ENCODE measurements at places on chromosomes 5 and 9.

DNA sequence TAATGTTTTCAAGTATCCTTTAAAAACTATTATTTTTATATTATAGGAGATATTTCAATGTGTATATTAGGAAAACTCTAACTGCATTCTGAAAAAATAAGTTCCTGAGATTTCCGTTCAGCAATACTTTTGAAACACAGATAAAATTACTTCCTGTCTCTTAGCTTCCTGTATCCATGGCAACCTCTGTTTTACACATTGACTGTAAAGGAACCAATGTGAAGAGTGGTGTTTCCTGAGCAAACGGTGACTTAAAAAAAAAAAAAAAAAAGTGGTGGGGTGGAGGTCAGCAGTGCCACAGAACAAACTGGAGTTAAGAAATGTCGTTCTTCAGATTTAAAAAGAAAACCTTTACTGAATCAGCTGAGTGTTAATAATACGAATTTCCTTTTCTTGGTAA, at the start of gene LRRC70:
Gene LRRC70, plus strand, starts transcription at position 280 of the 400 bp plus-strand sequence. CDS start 620 bp downstream, outside the sequence.
- no peak for DNase-seq

DNA sequence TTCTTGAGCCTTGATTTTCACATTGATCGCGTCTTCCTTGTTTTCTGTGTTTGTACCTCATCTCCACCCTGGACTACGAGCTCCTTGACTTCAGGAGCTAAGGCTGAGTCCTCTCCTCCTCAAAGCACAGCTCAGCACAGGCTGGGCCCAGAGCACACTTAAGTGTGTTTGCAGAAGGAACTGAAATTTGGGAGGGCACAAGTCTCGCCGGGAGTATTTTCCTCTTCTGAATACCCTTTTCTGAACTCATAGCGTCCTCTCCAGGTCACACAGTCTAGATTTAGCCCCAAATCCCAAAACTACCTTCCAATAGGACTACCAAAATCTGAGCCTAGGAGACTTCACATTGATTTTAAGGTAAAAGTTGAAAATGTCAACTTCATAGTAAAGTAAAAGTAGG, 41.6 kb downstream of the TSTD2 start:
- DNase-seq, result no peak

- no peak for DNase-seq
Measured at GRCh38 chr5:102231693-102232619, 64.1 kb downstream of the SLCO4C1 start.

DNA sequence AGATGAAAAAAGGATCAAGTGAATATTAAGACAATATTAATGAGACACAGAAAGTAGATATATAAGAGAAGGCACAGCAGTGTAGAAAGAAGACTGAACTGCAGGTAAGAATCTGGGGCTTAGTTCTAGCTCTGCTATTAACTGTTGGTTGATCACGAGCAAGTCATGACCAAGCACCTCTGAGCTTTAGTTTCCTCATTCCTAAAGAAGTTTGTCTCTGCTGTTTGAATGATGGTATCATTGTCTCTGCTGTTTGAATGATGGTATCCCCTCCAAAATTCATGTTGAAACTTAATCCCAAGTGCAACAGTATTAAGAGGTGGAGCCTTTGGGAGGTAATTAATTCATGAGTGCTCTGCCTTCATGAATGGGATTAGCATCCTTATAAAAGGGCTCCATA, 2.5 kb upstream of the NME5 start:
- DNase-seq, result no peak

- DNase-seq, result no peak
Measured at GRCh38 chr9:20014168-20014567, 225.3 kb upstream of the SLC24A2 start.

- no peak for DNase-seq
Measured at GRCh38 chr5:122300374-122300773, 11.7 kb upstream of the SNCAIP start.

GRCh38 chr5:67648201-67648671, 451.6 kb upstream of the CD180 start:
- DNase-seq, result peak; percentile 51

- no peak for DNase-seq
Measured at GRCh38 chr5:97452646-97453045, 269.6 kb upstream of the RIOK2 start.

GRCh38 chr9:27367175-27367798, 70.3 kb upstream of the EQTN start:
- no peak for DNase-seq

GRCh38 chr5:63931836-63932235, 30.4 kb downstream of the HTR1A start:
- DNase-seq, result no peak

GRCh38 chr5:60219921-60220320, 326.4 kb upstream of the PDE4D start:
- DNase-seq, result no peak

DNA sequence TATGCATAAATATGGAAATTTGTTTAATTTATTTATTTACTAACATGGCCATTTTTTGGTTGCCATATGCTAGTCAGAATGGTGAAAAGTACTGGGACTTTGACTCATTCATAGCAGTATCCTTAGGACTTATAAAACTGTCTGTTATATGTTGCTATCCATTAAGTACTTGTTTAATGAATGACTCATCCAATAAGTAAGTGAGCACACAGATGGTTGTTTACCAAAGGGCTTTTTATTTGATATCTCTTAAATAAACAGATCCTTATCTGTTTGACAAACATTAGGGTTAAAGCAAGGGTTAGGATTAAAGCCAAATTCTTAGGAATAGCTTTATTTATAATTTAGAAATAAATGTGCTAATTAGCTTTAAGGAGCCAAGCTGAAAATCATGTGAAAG, 183.4 kb downstream of the FBXO4 start:
- DNase-seq, result no peak

- DNase-seq, result no peak
Measured at GRCh38 chr9:126819482-126819881, 14.6 kb downstream of the ZBTB43 start.

GRCh38 chr9:127751269-127752054, 16.4 kb upstream of the TOR2A start:
- DNase-seq, result no peak

DNA sequence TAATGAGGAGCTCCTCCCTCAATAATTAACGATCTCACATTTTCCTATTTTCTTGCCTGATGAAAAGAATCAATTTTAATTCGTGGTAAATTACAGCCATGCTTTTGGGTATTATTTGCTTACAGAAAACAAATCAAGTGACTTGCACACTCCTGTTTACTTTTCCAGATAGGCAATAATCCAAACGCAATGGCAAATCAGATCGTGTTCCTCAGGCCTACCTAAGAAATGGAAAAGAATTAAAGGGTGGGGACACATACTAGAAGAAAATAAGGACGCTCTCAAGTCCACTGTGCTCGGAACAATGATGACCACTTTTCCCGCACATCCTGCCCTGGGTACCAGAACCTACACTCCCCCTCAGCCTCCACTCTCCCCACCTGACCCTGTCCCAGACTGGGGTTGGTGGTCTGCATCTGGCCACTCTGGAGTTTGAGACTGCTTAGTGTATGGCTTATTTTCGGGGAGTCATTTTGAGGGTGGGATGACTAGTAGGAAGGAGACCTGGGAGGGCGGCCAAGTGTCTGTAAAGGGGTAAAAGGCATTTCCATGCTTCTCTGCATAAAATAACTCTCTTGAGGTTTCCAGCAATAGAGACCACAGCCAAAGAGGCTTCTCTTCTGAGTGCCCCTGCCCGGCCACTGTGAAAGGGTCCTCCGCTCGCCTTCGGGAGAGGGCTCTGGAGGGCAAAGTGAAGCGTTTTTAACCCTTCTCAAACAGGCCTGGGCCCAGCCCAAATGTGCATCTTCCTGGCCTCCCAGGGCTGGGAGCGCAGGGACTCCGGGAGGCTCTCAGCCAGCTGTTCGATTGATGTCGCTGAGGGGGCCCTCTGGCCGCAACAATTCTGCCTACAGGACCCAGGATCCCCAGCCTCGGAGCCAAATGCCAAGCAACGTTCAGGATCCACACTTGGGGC, 4.5 kb upstream of the OTP start:
- no peak for DNase-seq

- no peak for DNase-seq
Measured at GRCh38 chr5:59058969-59059687, 476.3 kb downstream of the RAB3C start.

DNA sequence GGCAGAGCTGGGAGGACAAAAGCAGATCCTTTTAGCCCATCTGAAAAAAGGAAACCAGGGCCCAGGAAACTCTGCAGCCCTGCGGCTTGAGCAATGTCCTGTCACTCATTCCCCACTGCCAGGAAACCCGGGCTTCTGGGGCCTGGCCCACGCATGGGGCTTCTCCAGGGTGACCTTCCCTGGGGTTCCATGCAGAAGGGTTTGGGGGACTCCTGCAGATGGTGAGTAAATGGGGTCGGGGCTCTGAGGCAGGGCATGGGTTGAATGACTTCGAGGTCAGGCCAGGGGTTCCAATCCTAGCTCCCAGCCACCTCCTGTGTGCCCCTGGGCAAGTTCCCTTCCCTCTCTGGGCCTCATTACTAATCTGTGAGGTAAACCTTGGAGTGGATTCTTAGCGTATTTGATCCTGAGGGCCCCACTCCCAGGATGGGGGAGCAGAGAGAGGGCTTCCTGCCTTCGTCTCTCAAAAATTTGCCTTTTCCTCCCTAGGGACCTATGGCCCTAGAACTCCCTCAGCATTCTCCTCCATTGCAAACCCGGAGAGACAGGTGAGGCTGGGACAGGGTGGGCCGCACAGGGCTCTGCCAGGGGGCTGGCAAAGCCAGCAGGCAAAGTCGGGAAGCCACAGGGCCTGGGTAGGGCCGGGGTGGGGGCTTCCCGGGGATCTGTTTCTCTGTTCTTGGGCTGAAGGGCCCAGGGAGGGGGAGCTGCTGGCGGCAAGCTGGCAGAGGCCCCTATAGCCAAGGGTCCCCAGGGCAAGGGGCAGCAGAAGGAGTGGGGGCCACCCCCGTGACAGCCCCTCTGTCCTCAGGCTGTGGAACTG, 25.8 kb downstream of the ADGRD2 start:
- no peak for DNase-seq

- no peak for DNase-seq
Measured at GRCh38 chr9:116868201-116868600, 181.1 kb downstream of the TRIM32 start.

- DNase-seq, result peak; percentile 94
Measured at GRCh38 chr5:172443441-172444109, 10.8 kb downstream of the SH3PXD2B start.

Data from HCEC 1CT (cell line).